LoVo (cell line): ENCODE measurements at places on chromosomes 13 and 19.
A peak's percentile ranks its signal among the peaks of the same experiment; 100 is the strongest.

DNA sequence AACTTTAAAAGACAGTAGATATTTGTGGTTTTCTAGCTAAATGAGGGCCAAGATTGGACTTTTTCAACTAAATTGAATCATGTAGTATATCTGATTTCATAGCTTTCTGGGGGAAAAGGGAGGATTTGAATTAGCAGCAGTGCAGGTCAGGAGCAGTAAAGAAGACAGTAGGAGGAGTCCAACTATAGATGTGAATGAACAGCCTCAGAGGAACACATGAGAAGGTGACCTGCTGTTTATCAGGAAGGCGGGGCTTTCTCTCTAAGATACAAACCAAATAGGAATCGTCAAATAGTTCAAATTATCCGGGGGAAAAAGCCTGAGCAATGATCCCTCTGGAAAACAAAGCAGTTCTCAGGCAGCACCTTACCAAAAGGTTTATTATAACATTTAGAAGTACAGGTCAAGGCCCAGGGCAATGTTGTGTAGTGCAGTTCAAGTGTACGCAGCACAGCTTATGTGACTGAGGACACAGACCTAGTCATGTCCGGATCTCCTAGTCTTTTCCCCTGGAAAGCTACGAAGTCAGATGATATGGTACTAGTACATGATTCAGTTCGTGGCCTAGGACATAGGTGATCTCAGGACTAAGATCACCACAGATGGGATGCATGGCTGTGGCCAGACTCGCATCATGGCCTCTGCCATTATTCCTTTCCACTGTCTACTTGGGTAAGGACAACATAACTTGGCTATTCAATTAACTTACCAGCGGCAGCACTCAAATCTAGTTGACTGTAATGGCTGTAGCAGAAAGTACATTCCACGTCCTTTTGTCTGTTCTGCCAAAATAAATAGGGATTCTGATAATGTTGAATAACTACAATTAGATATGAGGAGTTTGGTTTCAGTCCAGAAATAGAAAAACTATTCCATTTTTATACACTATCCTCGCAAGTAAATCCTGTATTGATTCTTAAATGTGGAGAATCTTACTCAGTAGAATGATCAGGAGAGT, 40.3 kb downstream of the MPHOSPH8 start:
- DNase-seq, result no peak

GRCh38 chr13:22121146-22121739, 450.4 kb downstream of the FGF9 start:
- no peak for DNase-seq

GRCh38 chr13:42063105-42063504, 14.7 kb downstream of the DGKH start:
- DNase-seq, result no peak

- DNase-seq, result no peak
Measured at GRCh38 chr19:13339869-13340268, 166.4 kb downstream of the CACNA1A start.

DNA sequence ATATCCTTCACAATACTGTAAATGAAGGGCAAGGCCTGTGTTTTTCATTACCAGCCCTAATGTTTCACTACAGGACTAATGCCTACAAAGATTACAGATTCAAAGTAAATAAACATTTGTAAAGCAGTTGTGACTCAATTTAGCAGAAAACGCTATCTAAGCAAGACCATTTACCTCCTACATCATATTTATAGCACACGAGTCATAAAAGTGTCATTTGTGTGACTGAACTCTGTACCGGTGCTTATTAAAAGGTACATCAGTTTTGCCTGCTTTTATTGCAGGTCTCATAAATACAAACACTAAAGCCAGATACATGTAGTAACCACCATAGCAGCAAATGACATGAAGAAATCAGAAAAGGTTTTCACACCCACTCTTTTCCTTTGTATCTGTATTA, 61.5 kb upstream of the SLC15A1 start:
- DNase-seq, result peak; percentile 59

DNA sequence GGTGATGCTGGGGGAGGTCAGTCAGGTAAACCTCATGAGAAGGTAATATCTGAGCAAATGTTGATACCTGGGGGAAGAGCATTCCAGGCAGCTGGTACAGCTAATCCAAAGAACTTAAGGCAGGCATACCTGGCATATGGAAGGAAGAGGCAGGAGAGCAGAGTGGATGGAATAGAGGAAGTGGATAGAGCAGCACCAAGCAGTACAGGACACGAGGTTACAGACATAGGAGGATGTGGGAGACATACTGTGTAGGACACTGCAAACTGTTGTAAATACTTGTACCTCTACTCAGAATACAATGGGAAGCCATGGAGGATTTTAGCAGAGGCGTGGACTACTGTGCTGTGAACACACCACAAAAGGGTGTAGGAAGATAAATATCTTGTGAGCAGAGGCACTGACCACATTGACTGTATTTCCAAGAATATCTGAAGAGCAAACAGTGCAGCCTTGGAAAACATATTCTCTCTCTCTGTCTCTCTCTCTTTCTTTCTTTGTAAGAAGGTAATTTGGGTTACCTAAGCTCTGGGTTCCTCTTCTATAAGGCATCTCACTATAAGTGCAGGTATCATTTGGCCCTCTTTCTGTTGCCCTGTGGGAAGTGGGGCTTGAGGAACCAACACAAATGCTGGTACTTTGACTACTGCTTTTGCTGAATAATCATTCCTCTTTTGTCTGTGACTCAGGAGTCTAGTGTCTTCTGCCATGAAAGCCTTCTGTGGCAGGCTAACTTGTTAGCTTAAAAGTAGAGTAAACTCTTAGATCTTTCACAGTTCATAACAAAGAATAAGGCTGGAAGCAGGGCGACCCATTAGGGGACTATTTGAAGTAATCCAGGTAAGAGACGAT, 238.0 kb downstream of the VWA8 start:
- DNase-seq, result no peak

DNA sequence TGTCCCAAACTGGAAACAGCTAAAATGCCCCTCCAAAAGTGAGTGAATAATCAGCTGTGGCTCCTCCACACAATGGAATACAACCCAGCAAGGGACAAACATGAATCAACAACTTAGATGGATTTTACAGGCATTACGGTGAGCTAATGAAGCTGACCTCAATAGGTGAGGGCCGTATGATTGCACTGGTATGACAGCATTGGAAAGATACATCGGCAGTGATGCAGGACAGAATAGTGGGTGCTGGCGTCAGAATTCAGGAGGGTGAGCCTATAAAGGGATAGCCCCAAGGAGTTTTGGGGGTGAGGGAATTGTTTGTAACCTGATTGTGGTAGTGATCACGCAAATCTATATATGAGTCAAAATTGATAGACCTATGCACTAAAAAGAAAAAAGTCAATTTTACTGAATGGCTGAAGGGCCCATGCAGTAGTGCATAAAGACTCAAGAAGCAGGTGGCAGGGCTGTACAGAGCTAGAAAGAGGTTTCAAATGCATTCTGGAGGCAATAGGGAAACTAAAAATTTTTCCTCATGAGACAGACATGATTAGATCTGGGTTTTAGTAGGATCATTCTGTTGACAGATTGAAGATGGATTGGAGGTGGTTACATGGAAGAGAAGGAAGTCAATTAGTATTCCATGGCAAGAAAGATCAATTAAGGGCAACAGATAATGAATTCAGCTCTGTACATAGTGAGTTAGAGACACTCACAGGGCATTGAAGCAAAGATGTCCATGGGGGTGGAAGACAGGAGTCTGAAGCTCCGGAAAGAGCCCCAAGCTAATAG, 90.8 kb downstream of the IRS2 start:
- DNase-seq, result no peak

- DNase-seq, result no peak
Measured at GRCh38 chr13:49220036-49220855, at the start of gene MLNR. MLNR (plus strand) TSS chr13:49220338; CDS start chr13:49220338, 0 bp downstream.

DNA sequence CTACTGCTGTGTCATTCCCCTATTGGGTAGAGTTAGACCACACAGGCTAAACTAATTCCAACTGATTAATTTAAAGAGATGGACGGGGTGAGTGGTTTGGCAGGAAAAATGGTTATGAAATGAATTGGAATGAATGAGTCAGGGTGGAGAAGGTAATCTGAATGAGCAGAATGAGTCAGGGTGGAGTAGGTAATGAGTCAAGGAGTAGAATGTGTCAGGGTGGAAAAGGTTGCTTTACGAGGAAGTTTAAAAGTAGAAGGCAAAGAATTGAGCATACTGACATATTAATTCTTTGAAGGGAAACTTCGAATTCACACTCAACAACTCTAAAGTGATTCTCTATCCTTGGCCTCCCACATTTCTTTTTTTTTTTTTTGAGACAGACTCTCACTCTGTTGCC, 12.7 kb upstream of the ZNF121 start:
- peak; percentile 58 for DNase-seq

GRCh38 chr19:17806945-17807344, 12.0 kb downstream of the B3GNT3 start:
- DNase-seq, result no peak

GRCh38 chr13:98187155-98187964, 10.3 kb upstream of the RNF113B start:
- DNase-seq, result no peak

GRCh38 chr19:35251456-35251855, 2.7 kb downstream of the LSR start:
- DNase-seq, result no peak

DNA sequence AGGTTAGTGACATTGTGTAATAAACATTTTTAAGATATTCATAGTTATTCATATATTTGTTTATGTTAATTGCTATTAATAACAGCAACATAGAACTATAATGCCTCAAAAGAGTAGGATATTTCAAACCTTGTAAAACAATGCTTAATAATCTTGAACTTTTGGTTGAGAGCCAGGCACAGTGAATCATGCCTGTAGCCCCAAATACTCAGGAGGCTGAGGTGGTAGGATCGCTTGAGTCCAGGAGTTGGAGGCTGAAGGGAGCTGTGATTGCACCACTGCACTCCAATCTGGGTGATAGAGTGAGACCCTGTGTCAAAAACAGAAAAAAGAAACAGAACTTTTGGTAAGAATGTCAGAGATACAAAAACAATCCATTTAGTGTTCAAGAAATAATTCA, 213.9 kb upstream of the SLITRK1 start:
- no peak for DNase-seq

- no peak for DNase-seq
Measured at GRCh38 chr13:99995104-99995588, 13.6 kb downstream of the ZIC2 start.

GRCh38 chr19:45419396-45419795, 4.3 kb downstream of the ERCC1 start:
- no peak for DNase-seq

- DNase-seq, result no peak
Measured at GRCh38 chr19:49856574-49857021, 5.6 kb downstream of the PTOV1 start.

DNA sequence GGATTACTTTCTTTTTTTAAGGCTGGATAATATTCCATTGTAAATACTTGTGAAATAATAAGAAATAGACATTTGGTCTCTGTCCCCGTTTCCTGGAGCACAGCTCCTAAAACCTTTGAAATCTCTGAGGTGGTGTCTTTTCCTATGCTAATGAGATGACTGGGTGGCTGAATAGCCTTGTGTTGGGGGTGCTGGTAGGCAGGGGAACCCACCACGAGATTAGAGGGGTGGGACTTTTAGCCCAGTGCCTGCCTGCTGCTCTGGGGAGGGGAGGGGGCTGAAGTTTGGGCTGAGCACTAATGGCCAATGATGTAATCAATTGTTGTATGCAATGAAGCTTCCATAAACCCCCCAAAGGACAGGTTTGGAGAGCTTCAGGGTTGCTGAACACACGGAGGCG, 175.7 kb downstream of the FGF9 start:
- no peak for DNase-seq

GRCh38 chr13:28322256-28322905, 172.5 kb downstream of the FLT1 start:
- peak; percentile 39 for DNase-seq

GRCh38 chr13:71469626-71470025, 397.4 kb downstream of the DACH1 start:
- no peak for DNase-seq

- DNase-seq, result no peak
Measured at GRCh38 chr19:3658004-3658869, 31.6 kb upstream of the CACTIN start.

DNA sequence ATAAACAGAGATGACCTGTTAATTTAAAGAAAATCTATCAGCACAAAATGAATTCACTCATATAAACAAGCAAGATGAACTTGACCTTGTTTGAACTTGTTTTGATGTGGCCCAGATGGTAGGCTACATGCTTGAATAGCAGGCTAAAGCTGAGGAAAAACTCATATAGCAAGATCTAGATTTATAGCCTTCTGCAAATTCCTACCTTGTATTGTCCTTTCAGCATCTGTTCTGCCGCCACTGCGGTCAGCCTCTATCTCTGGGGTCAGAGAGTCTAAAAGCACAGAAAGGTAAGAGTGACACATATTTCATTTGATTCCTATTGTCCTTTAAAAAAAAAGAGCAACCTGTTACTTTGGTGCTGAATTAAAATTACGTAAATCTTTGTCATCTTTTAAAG, 392.1 kb downstream of the DACH1 start:
- DNase-seq, result no peak

- DNase-seq, result no peak
Measured at GRCh38 chr13:98842070-98842469, 89.6 kb upstream of the SLC15A1 start.

DNA sequence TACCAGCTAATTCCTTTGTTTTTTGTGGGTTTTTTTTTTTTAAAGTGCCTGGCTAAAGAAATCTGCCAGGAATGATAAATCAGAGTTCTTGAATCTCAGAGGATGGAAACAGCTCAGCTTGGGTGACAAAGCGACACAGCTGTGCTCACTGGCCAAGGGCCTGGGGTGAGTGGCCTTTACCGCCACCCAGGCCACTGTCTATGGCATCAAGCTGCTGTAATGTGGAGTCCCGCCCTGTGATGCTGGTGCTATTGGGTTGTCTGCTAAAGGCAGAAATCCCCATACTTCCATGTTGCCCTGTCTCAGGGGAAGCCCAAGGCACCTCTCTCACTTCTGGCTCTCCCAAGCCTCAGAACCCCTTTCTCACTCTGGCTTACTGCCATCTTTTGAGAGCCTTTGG, 82.6 kb upstream of the FARP1 start:
- DNase-seq, result no peak

- DNase-seq, result no peak
Measured at GRCh38 chr13:95614641-95615245, 29.8 kb downstream of the DZIP1 start.

DNA sequence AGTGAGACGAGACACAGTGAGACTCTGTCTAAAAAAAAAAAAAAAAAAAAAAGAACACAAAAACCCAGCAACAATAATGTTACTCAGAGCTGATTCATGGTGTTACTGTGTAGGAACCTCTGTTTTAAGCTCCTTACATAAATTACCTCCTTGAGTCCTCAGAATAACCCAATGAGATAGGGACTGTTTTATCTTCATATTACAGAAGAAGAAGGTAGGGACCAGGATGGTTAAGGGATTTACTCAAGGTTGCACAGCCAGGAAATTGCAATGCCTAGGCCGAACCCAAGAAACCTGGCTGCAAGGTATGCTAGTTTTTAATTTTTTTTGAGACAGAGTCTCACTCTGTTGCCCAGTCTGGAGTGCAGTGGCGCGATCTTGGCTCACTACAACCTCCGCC, 1.5 kb upstream of the DAND5 start:
- no peak for DNase-seq

GRCh38 chr13:107765724-107766401, 449.5 kb downstream of the LIG4 start:
- DNase-seq, result no peak

- DNase-seq, result no peak
Measured at GRCh38 chr13:94028650-94029049, 450.8 kb downstream of the DCT start.

GRCh38 chr13:112441226-112441625, 65.1 kb downstream of the SPACA7 start:
- DNase-seq, result no peak

- DNase-seq, result no peak
Measured at GRCh38 chr13:30429235-30429634, 6.9 kb downstream of the UBE2L5 start.

- no peak for DNase-seq
Measured at GRCh38 chr19:40398417-40399131, 8.6 kb upstream of the HIPK4 start.
